ENCODE measurements at places on chromosomes 5 and 9.

DNA sequence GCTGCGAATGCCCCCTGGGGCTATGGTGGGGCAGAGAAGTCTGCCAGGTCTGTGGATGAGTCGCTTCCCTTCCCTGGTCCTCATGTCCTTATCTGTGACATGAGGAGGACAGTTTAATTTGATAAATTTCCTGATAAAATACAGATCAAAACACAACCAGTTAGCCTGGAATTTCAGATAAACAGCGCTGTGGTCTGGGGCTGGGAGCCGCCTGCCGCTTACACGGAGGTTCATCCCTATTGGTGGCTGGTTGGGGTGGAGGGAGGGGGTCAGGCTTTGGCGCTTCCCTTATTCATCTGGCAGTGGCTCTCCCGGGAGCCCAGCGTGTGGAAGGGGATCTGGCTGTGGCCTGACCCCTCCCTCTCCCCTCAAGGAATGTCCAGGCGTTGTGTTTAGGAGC lies 17.9 kb downstream of the CRB2 start:
- DNase-seq, result peak; percentile 75

DNA sequence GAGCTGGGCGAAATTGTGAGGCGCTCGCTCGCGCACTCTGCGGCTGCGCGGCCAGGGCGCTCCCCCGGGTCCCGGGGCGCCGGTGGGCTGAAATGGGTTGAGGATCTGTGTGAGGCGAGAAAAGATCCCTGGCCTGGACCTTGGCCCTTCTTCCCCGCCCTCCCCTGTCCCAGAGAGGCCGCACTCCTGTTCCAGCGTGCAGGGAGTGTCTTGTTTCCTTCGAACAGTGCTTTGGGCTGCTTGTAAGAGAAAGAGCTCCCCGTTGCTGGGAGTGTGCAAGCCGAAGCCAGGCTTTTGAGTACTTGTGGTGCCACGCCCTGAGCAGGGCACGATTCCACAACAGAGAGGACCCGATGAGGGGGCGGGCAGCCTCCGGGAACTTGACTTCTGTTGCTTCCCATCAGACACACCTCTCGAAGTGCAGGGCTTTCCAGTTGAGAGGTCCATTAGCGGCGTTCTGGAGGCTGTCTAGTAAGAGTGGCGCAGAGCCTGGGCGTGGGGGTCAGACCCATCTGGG lies 535 bp downstream of the DOLPP1 start:
- peak; percentile 9 for DNase-seq

GRCh38 chr9:114820776-114821501 lies 15.1 kb upstream of the TNFSF15 start:
- DNase-seq, result no peak

GRCh38 chr5:32285510-32286138 lies 27.1 kb downstream of the MTMR12 start:
- no peak for DNase-seq

GRCh38 chr9:90868555-90868954 lies 66.9 kb downstream of the SYK start:
- no peak for DNase-seq

GRCh38 chr9:20508242-20508641 lies 114.1 kb downstream of the MLLT3 start:
- DNase-seq, result no peak

DNA sequence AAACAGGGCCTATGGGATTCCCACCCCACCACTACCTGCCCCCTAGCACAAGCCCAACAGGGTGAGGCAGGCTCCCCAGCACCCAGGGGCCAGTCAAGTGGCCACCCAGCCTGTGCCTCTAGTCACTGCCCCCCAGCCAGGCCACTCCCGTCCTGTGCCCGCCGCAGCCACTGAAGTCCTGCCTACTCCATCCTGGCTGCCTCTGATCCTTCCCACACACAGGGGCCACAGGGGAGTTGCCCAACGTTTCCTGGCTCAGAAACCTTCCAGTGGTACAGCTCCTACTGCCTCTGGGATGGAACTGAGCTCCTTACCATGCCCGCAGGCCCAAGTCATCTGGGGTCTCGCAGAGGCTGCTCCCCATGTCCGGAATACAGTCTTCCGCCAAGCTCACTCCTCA lies 70.2 kb upstream of the STXBP1 start:
- no peak for DNase-seq

DNA sequence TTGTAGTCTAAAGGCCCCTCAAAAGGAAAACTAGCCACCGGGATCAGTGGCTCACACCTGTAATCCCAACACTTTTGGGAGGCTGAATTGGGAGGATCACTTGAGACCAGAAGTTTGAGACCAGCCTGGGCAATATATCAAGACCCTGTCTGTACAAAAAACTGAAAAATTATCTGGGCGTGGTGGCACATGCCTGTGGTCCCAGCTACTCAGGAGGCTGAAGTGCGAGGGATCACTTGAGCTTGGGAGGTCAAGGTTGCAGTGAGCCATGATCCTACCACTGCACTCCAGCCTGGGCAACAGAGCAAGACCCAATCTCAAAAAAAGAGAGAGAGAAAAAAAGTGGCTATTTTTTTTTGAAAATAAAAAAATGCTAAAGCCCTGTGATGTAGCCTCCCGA lies 55.2 kb downstream of the FBXW11 start:
- DNase-seq, result no peak

GRCh38 chr9:112443200-112443599 lies 43.4 kb upstream of the KIAA1958 start:
- no peak for DNase-seq

GRCh38 chr5:126912616-126913200 lies 117.7 kb downstream of the MARCHF3 start:
- DNase-seq, result no peak

GRCh38 chr9:34793428-34793827 lies 83.5 kb upstream of the CCL21 start:
- DNase-seq, result no peak

DNA sequence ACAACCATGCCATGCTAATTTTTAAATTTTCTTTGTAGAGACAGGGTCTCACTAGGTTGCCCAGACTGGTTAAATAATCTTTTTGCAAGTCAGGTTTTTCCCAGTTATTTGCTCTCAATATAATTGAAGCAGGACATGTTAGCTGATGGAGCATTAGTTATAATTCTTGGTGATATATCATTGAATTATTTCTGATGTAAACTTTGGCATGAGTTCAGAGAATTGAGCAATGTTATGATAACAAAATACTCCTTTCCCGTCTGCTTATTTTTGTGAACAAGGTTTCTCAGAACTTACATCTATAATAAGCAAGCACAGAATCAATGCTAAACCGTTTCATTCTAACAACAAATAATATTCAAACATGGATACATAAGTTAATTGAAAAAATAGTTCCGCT lies 37.8 kb downstream of the BHMT start:
- no peak for DNase-seq

DNA sequence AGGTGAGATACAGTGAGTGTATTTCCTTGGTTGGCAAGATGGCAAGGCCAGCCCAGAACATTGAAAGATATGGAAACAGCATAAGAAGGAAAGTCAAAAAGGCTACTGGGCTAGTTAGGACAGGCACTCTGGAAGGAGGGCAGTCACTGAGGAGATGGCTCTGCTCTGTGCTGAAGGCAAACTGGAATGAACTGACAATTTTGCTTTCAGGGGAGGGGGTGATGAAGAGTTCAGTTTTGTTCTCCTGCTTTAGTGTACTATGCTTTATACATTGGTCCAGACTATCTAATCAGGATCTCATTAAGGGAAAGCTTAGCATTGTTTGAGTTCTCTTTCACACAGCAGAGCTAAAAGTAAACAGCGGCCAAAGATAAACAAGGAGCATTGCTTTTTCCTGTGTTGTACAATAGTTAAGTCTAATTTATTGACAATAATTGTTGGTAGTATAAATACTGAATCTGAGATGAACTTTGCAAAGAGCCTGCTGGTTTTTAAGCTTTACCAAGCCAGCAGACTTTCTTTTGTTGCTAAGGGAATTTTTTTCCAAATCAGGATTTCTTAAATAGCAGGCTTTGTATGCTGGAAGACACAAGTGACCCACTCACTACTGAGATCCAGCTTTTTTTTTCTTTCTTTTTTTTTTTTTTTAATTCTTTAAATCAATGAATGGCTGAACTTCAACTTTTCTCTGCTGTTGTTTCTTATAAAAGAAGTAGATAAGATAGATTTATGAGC lies 355.5 kb downstream of the ARRDC3 start:
- DNase-seq, result no peak

DNA sequence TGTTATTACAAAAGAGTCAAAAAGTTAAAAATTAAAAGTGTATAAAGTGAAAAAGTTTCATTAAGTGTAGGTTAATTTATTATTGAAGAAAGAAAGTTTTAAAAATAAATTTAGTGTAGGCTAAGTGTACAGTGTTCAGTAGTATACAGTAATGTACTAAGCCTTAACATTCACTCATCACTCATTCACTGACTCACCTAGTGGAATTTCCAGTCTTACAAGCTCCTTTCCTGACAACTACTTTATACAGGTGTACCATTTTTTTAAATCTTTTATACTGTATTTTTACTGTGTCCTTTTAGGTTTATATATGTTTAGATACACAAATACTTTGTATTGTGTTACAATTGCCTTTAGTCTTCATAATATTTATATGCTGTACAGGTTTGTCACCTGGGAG lies 530.2 kb upstream of the FAM174A start:
- no peak for DNase-seq

DNA sequence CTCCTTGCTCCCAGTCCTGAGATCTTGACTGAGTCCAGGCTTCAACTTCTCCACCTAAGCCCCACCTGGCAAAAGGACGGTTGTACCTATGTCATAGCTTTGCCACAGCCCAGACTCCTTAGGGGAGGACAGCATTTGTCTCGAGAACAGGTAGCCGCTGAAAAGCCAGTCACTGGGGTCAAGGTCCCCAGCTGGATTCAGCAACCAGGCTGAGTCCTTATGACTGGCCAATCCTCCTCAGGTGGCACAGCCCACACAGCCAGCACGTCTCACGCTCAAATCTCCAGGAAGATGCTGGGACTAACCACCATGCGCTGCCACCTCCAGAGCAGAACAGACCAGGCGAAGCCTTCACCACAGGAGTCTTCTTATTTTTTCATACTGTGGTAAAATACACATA lies 27.9 kb upstream of the SMU1 start:
- DNase-seq, result no peak

DNA sequence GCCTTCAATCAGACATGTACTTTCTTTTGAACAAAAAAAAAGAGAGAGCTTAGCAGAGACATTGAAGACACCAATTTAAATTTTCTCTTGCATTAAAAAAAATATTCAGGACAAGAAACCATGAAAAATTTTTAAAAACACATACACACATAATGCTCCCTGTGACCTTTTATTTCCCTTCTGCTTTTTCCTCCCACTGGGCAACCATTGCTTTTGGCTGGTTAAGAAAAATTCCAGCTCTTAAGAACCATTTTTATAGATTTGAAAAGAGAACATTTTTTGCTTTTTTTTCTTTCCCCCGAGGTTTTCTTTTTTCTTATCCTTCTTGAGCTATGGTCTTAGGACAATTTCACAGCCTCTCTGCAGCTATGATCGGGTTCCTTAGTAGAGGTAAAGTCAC lies 6.1 kb upstream of the HMHB1 start:
- DNase-seq, result no peak

GRCh38 chr9:129570450-129571297 lies 50.2 kb downstream of the C9orf50 start:
- DNase-seq, result no peak

GRCh38 chr9:127004946-127005769 lies 90.6 kb downstream of the RALGPS1 start:
- DNase-seq, result no peak

DNA sequence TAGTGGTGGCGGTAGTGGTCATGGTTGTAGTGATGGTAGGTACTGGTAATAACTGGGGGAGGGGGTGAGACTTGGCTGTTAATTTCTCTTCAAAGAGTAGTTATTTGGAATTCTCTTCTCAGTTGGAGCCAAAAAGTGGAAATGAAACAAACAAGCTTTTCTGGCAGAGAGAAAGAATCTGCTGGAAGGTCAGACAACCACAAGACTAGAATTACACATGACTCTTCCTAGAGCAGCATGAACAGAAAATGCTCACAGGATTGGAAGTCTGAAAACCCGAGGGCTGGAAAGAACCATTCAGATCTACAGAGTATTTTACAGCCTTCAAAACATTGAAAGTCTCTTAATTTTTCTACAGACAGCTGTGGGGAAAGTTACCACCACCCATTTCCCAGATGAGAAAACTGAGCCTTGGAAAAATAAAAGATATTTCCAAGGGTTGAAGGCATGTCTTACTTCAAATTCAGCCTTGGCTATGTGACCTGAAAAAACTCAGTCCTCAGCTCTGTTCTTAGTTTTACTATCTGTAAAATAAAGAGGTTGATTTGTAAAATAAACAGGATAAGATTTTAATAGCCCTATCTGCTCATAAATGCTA lies 42.9 kb upstream of the TRIM32 start:
- no peak for DNase-seq

DNA sequence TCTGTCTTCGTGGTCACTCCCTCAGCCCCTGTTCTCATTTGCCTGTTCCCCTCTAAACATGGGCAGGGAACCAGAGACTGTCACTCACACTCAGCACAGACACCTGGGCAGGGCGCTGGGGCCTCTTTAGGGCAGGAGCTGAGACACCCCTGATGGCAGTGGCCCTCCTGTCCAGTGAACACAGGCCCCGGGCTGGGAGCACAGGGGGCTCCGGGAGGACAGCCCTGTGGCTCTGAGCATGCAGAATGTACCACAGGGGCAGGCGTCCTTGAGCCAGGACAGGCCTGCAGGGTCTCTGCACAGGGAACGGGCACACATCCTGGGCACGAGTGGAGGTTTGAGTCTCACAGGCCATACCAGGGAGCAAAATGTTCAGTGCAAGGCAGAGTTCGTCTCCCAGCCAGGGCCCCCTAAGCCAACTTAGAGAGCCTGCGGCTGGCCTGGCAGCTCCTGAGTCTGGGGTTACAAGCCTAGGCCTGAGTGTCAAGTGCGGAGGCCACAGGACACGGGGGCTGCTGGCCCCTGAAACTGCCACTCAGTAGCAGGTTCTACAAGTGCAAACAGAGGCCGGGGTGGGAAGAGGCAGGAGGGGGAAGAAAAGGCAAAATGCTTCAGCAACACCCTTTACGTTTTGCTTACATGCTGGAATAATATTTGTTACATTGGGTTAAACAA lies 55.9 kb upstream of the NKD2 start:
- DNase-seq, result no peak

- DNase-seq, result no peak
Observed at GRCh38 chr9:105313238-105313637, 68.8 kb downstream of the SLC44A1 start.

DNA sequence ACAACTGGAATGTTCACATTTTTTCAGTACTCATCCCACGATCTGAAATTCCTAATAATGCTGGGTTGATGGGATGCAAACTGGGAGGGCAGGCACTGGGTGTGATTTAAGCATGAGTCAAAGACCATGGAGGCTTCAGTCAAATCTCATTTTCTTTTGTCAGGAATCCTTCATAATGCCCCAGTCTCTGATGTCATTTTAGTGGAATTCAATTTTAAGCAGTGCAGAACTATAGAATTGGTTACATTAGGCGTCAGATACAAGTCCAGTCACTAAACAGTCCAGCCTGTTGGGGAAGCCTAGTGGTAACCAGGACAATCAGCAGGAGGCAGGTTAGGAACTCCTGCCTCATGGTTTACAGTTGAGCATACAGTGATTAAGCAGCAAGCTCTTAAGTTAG lies 41.0 kb upstream of the TMEM215 start:
- no peak for DNase-seq

- peak; percentile 82 for DNase-seq
Observed at GRCh38 chr5:181221792-181222629, 1.1 kb upstream of the TRIM41 start.

- no peak for DNase-seq
Observed at GRCh38 chr9:129875181-129875611, 39.9 kb downstream of the USP20 start.

- no peak for DNase-seq
Observed at GRCh38 chr5:115758356-115758755, 58.1 kb downstream of the CDO1 start.

All from NT2/D1 (cell line).